BJ (cell line): ENCODE measurements at places on chromosomes 5 and 9. TPM values are rescaled to one million over a fixed set of nuclear protein-coding genes. Genes with fewer than 3 reads are reported as not detected.

The LRRC70 gene
- 0.07 and 0.13 TPM in 2 replicates for polyA plus RNA-seq

The PDGFRB gene
- 163 and 276 TPM in 2 replicates for polyA plus RNA-seq

The SEMA6A gene
- 0.23 and 0.34 TPM in 2 replicates for polyA plus RNA-seq

The GLRA1 gene
- polyA plus RNA-seq = not detected in 2 replicates

The PCDHGA12 gene
- polyA plus RNA-seq = 6.1 and 7.9 TPM in 2 replicates

The IRGM gene
- polyA plus RNA-seq = not detected in 2 replicates

The STC2 gene
- 168 and 181 TPM in 2 replicates for polyA plus RNA-seq

The LCN2 gene
- not detected in 2 replicates for polyA plus RNA-seq

The TIMD4 gene
- not detected in 2 replicates for polyA plus RNA-seq

- DNase-seq = no peak
Observed at GRCh38 chr5:179212870-179213269, 132.4 kb downstream of the ADAMTS2 start.

GRCh38 chr5:134086225-134086942 lies 28.1 kb upstream of the TCF7 start:
- no peak for DNase-seq

DNA sequence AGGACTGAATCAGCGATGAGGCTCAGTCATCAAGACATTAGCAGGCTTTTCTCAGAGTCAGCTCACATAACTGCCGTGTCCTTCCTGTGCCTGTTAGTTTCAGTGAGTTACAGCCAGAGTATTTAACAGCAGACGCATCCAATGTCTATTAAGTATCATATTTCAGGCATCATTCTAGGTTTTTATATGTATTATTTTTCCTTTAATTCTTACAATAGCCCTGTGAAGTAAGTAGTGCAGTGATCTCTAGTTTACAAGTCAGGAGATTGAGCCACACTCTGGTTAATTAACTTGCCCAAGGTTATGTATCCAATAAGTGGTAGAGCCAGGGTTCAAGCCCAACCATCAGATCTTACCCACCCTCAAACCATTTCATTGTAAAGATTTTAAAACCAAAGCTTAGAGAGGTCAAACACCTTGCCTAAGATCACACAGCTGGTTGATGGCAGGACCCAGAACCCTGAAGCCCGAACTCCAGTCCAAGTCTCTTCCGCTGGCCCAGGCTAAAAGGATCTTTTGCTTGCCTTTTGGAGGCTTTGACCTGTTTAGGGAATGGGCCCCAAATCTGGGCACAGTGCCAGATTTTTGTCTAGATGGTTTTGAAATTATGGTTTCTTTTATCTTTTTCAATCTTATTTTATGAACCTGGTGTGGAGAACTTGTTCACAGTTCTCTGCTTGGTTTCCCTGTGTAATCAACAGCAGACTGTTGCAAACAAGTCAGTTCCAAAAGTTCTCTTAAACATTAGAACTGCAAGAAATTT lies 261.2 kb upstream of the CLINT1 start:
- peak; percentile 61 for DNase-seq

GRCh38 chr5:3029396-3029795 lies 277.9 kb upstream of the IRX2 start:
- no peak for DNase-seq

DNA sequence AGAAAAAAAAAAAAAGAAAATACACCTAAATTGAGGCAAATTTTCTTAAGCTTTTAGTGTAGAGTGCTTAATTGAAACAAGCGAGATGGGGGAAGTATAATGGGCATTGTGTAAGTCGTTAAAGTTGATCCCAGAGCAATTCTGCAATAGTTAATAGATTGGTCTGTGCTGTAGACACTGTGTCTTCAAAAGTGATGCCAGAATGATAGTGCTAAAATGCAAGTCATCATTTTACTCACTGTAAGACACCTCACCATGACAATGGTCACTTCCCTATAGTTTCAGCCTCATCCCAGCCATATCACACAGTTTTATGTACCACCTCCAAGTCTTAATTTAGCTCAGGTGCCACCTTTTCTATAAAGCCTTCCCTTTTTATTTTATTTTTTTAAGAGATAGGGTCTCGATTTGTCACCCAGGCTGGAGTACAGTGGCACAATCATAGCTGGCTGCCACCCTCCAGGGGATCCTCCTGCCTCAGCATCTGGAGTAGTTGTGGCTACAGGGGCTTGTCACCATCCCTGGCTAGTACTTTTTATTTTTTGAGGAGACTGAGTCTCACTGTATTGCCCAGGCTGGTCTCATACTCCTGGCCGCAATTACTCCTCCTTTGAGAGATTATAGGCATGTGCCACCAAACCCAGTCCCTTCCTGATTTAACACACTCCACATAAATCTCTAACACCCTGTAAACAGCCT lies 6.2 kb downstream of the COX7C start:
- no peak for DNase-seq

DNA sequence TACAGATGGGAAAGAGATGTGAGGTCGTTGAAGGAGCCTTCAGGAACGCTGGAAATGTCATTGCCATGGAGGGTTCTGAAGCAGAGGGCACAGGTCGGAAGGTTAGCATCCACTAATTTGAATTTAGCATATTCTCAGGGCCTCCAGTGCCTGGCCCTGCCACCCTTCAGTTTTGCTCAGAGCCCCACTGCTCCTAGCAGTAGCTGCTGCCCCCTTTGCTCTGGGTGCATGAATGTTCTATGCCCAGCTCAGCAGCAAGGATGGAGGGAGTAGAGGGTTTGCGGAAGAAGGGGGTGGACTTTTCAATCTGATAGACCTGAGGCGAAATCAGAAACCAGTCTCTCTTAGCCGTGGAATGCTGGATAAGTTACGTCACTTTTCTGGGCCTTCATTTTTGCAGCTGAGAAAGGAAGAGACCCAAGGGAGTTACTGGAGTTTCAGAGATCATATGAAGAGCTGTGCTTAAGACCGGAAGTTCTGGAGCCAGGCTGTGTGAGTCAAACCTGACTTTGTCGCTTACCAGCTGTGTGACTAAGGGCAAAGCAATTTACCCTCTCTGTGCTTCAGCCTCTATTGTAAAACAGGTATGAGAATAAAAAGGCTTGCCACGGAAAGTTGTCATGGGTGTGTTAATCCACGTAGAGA lies 133.2 kb upstream of the PANK3 start:
- peak; percentile 84 for DNase-seq

DNA sequence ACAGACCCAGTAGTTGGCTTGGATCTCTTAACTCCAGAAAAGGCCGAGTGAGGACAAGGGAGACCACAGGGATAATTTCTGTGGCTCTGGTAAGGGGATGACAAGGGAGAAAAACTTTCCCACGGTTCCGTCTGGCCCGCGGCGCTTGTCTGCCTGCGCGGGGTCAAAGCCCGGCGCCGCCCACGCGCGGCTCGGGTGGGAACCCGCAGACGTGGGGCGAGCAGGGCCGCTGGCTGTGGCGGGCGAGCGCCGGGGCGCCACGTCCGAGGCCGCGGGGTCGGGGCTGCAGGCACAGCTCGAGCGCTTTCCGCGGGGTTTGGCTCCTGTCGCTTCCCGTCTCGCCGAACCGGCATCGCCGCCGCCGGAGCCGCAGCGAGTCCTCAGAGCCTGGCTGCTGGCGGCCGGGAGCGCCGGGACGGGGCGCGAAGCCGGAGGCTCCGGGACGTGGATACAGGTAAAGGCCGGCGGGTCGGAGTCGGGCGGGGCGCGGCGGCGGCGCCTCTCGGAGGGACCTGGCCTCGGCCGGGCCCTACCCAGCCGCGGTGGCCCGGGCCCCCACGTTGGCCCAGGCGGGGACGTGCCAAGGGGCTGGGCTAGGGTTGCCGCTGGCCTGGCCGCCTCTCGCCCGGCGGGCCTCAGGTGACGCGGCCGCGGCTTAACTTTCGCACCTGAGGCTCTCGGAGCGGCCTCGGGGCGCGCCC lies at the start of gene RNF180:
RNF180 (plus strand) TSS at position 344 of the 701 bp plus-strand sequence. CDS start 34,965 bp downstream, outside the sequence.
- DNase-seq = no peak

DNA sequence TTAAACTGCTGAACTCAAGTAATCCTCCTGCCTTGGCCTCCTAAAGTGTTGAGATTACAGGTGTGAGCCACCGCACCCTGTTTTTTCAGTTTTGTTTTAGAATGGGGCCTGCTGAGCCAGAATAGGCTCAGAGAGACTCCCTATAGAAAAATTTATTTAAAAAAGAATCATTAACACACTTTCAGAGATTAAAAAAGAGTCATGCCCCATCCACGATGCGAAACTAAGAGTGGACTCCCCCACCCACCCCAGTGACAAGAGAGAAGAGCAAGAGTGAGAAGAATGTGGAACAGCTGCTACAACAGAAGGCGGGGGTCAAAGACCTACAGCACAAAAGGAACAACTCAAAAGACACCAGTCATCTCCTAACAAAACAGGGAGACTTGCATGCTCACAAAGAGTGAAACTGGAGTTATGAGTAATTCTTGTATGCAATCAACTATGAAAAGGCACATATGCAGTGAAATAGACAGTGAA lies 47.2 kb downstream of the GLDC start:
- no peak for DNase-seq

- no peak for DNase-seq
Observed at GRCh38 chr5:29720954-29721353, 1472.5 kb upstream of the CDH6 start.

DNA sequence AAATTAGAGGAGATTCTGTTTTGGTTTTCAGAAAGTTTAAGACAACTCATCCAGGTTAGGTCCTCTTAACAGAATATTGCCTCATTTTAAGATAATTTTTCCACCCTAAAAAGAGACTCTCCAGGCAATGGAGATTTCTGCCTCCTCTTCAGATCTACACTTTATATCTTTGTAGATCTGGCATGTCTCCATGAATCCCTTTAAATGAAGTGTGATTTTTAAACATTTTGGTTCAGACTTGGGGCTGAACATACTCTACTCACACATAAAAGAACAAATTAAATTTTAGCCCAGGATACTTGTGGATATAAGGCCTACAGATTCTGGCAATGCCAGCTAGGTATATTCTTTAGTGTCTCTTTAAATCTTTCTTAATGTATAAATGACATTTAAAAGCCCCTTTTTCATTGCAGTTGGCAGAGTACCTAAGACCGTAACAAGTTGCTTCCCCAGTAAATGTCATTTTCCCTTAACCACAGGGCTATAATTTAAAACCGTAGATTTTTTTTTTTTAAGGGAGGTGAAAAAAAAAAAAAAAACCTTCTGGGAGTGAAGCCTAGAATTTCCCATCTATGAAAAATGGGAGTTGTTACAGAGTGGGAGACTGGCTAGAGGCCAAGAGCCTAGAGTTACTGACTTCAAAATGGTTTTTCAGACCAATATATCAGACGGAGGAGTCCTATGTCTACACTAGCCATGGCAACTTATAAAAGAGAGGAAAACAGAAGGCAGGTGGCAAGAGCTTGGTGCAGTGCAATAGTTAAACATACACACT lies 207.8 kb upstream of the TARS1 start:
- DNase-seq = no peak

DNA sequence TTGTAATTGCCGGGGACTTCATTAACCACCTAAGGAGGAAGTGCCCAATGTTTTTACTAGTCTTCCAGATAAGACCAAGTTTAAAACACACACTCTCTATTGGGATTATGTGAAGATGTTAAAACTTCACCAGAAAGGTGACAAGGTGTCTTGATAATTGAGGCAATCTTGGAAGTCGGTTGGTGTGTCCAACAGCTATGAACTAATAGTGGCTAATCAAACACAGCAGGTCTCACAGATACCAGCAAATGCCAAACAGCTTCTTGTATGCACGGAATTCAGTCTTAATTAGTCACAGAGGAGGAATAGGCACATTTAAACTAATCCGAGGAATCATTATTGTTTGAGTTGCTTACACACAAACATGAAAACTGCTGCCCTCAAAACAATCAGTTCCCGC lies 214.5 kb downstream of the SEC61B start:
- no peak for DNase-seq

GRCh38 chr5:181223729-181224389 lies 778 bp downstream of the TRIM41 start:
- no peak for DNase-seq

DNA sequence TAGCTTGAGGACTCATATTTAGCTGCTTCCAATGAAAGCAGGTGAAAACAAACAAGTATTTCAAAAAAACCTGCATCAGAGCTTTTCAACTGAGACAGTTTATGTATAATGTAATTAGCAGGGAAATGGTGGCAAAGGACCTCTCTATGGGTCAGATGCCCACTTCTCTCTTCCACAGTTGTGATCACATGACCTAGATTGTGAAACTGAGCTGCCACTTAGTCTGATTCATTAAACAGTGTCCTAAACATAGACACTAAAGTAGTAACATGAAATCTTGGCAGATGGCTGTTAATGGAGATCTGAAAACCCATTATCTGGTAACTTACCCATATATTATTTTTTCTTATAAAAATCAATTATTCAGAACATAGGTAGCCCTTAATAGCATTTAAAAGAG lies 663.6 kb upstream of the RIOK2 start:
- no peak for DNase-seq

- DNase-seq = no peak
Observed at GRCh38 chr5:10564838-10565784, 1.2 kb downstream of the ANKRD33B start.

GRCh38 chr5:77117161-77117560 lies 30.1 kb upstream of the ZBED3 start:
- no peak for DNase-seq

DNA sequence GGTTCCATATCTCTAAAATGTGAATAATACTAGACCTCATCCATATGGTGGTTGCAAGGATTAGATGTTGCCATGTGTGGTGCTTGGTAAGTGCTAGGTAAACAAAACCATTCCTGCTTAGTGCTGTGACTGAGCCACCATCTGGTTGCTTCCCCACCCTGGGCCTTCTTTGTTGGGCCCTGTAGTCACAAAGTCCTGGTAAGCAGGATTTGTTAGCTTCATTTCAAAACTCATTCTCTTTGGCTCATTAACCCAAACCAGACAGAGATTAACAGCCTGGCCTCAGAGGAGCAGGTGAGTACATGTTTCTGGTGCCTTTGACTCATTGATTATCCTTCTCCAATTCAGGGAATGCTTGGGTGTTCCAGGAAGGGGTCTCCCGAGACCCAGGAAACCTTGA lies 240.2 kb downstream of the ARHGAP26 start:
- DNase-seq = no peak

GRCh38 chr5:158170534-158170933 lies 311.6 kb upstream of the CLINT1 start:
- DNase-seq = no peak

DNA sequence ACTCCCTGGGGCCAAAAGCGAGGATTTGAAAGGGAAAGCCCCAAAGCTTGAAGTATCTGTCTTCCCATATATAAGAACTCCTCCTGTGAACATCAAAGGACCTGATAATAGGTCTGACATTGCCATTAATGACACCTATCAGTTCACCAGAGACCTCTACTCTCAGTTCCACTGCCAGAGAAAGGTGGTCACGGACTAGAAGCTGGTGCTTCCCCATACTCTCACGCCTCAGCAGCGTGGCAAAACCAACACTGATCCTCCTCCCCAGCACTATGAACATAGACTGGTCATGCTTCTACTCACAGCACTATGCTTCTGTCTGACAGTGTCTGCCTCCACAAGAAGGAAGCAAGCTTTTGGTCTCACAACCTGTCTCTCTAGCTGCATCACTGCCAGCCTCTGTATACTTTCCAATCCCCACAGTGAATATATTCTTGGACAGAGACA lies 37.9 kb downstream of the NRG2 start:
- no peak for DNase-seq
